ENCODE measurements at places on chromosomes 6 and 20.

- DNase-seq, result no peak
These were observed 347.9 kb downstream of the RFPL4B start for GRCh38 chr6:112695001-112695400.

DNA sequence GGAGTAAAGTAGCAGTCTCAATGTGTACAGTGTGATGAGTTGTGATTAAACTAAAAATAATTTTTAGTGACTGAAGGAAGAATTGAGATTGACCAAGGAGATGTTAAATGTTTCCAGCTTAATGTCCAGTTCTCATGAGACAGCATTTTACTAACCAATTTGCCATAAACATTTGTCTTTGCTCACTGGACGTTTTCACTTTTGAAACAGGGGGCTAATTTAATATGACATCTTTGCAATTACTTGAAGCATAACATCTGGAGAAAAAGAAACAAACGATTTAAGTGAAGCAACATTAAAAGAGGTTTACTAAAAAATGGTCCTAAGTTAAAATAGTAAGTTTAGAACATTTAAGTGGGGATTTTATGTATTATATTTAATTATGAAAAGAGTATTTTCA lies 443.8 kb downstream of the BCKDHB start:
- DNase-seq, result no peak

- no peak for DNase-seq
These were observed 140.6 kb upstream of the RNF24 start for GRCh38 chr20:4155953-4156352.

- DNase-seq, result no peak
These were observed 945 bp downstream of the FAXC start for GRCh38 chr6:99348288-99349170.

DNA sequence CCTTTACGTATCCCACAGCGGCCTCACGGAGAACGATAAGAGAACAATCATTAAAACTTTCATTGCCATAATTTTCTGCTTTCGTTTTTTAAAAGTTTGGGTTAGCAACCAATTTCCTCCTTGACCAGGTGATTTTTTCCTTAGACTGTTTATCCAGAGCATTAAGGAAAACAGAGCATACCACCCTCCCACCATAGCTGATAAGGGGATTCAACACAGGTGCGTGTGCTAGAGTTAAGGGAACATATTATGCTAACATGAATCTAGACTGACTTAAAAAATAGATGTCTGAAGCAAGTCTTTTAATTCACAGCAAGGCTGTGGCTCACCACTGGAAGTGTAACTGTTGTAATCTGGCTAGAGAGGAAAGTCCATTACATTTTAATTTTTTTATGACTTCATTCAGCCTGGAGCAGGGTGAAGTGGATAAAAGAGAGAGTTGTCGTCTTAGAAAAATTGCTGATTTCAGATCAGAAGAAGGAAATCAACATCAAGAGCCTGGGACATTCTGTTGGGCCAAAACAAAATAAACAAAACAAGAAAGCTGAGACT lies 5.5 kb upstream of the SLC22A2 start:
- no peak for DNase-seq

DNA sequence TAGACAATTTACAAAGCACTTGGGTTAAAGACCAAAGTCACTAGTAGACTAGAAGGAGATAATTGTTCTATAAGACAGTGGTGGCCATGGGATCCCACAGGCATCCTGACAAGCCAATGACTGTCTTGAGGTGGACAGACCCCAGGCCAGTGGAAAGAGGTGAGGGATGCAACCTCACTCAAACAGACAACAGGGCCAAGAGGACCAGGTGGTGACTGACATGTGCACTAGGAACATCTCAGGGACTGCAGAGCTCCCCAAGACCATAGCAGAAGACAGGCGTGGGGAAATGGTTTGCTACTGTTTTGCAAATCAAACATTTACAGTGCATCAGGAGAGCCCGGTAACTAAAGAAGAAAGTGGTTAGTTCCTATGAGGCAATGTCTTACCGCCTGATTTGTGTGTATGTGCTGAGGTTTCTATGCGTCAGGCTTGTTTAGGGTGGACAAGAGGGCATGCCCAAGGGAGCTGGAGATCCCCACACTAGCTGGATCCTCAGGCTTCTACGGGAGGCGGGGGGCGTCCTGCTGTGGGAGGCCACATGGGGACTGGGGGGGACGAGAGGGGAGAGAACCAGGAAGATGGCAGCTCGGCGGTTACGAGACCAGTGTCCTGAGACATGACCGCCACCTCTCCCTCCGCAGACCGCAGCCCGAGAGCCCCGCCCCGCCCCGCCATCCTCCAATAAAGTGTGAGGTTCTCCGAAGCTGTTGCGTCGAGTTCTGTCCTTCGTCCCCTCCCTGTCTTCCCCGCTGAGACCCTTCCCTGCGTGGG lies 623 bp upstream of the MRPS26 start:
- DNase-seq, result no peak

- DNase-seq, result no peak
These were observed 27.9 kb downstream of the GFRA4 start for GRCh38 chr20:3635346-3635745.

- no peak for DNase-seq
These were observed 10.2 kb upstream of the FOXC1 start for GRCh38 chr6:1599469-1599868.

GRCh38 chr20:23877524-23877923 lies 2.0 kb downstream of the CST5 start:
- DNase-seq, result no peak
